SHP77 (cell line): ENCODE measurements at places on chromosomes 16 and 17.
A peak's percentile ranks its signal among the peaks of the same experiment; 100 is the strongest.

GRCh38 chr17:28372203-28372944 lies 880 bp downstream of the SARM1 start:
- DNase-seq, result peak; percentile 24

GRCh38 chr16:57041182-57042156 lies 50.9 kb upstream of the CPNE2 start:
- no peak for DNase-seq

DNA sequence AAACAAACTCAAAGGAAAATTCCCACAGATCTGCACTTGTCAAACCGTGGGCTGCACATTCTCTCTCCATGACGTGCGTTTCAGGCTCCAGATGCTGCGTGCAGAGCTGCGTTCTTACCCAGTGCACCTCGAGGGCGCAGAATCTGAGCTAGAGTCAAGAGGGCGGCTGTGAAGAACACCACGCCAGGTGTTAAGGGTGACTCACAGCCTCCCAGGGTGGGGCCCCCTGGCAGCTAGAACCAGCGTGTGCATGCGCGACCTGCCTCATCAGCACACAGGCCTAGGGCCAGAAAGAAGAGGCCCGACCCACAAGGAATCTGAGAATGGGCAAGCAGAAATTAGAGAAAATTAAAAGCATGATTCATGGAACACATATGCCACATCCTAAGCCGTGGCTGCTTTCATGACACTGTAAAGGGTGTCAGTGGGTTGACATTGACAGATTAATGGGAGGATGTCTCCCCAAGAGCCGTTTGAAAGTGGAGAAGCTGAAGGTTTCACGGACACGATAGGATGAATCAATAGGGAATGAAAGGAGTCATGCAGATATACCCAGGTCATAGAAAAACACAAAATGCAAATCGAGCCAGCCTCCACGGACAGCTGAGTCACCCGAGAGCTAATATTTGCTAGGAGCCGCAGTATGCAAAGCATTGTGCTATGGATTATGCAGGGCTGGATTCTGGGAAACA lies 29.0 kb downstream of the MARCHF10 start:
- DNase-seq, result peak; percentile 93

DNA sequence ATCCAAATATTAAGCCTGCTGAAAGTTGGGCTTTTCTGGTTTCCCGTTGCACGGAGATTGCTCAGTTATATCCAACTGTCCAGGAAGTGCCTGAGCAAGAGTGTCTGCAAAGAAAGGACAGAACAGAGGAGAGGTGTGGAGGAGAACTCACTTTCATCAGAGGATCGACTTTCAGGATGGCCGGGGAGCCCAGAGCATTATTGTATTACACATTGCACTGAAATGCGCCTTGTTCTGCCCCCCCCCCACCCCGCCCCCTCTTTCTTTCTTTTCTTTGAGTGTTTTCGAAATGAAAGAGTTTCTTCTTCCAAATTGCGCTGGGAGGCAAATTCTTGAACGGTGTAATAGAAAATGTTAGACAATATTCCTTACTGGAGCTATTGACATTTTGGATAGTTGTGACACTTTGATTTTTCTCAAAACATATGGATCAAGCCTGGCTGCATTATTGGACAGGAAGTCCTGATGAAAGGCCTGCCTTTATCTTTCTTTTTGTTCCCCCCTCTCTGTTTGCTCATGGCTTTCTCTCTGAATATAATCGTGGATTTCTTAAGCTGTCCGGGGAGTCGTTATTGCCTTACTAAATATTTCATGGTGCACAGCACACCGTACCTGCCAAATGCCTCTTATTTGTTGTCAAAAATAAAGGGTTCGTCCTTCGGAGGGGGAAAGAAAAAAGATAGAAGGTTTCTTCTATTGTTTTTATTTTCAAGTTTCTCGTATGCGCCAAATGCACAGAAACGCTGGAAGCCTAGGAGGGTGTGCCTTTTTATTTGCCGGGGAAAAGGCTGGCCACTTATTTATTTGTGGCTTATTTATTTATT lies 110.8 kb downstream of the IRX3 start:
- no peak for DNase-seq

- no peak for DNase-seq
Measured at GRCh38 chr17:29629839-29630238, 7.1 kb upstream of the CORO6 start.

- peak; percentile 14 for DNase-seq
Measured at GRCh38 chr17:65794572-65794971, 233.1 kb upstream of the AXIN2 start.

- no peak for DNase-seq
Measured at GRCh38 chr17:75487351-75488070, 27.8 kb downstream of the CASKIN2 start.

DNA sequence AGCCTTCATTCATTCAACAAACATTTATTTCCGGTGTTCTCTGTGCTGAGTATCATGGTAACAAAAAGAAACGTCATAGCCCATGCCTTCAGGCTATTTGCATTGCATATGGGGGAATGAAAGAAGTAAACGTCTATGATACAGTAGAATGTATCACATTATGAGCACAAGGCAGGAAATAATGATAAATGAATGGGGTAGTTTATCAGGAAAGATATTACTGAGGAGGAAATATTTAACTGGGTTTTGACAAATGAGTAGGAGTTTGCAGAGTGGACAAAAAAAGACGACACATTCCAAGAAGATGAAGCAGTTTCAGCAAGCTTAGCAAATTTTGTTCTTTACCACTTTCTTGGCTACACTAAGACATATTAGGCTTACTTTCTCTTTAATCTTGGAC lies 1.3 kb upstream of the KRTAP4-7 start:
- no peak for DNase-seq

- peak; percentile 83 for DNase-seq
Measured at GRCh38 chr17:28227316-28228108, 91.5 kb upstream of the TMEM97 start.

- no peak for DNase-seq
Measured at GRCh38 chr17:79548116-79548515, 62.7 kb downstream of the RBFOX3 start.

DNA sequence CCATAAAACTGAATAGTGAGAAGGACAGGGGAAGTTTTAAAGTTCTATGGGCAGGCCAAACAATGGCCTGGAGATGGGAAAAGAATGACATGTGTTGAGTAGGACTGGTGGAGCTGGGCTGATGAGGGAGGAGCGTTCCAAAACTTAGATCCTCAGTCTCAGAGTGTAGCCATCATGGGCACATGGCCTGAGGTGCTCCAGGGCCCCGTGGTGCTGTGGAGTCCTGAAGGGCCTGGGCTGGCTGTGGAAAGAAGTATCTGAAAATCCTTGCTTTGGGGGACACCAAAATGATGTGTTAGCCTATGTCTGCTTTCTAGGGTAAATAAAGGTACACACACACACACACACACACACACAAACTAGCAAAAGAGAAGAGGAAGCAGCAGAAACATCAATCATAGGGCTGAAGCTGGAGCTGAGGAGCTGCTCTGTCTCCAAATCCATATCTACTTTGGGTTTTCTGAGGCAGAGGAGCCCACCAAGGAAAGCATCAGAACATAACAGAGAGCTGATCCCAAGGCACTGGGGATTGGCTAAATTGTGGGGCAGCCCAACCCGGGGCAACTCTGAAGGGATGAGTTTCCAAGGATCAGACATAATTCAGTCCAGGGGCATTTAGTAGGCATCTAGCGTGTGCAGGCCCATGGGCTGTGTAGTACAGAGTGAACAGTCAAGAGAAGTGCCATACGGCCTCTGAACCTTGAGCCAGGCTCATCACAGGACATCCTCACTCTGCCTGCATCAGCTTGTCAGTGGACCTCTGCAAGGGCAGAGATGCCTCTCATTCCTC lies 85.2 kb downstream of the C16orf78 start:
- no peak for DNase-seq

DNA sequence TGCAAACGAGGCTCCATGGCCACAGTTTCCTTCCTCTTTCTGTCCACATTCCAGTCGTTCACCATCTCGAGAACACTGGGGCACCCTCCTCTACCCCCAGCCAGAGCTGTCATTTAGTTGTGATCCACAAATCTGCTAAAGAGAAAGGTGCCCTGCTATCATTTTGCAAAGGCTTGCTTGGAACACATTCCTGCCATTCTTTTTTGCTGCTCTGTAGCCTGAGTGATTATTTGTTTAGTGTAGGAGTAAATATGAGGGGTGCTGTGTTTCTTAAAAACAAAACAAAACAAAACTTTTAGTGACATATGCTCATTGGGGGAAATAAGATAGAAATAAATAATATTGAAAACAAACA lies 166.7 kb downstream of the PRKCA start:
- DNase-seq, result no peak

- no peak for DNase-seq
Measured at GRCh38 chr16:50557046-50557445, 8.8 kb downstream of the NKD1 start.

- no peak for DNase-seq
Measured at GRCh38 chr16:26889740-26890139, 177.0 kb upstream of the C16orf82 start.

DNA sequence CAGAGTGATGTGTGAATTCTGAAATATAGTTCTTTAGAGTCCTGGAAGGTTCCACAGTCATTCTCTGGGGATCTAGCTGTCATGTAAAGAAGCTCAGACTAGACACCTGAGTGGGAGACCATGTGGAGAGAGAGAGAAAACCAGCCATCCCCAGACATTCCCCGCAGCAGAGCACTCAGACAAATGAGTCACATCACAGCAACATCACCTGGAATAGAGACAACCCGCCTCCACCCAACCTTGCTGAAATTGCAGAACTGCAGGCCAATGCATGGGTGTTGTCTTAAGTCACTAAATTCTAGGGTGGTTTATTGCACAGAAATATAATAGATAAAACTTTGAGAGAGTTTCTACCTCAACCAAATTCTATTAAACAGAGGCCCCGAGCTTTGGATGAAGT lies 392.0 kb upstream of the DYNLRB2 start:
- DNase-seq, result no peak

- DNase-seq, result no peak
Measured at GRCh38 chr16:88782454-88783390, 2.3 kb downstream of the PIEZO1 start.

GRCh38 chr17:70618641-70619040 lies 449.3 kb downstream of the KCNJ2 start:
- no peak for DNase-seq

- DNase-seq, result no peak
Measured at GRCh38 chr17:17181666-17182597, 24.2 kb downstream of the PLD6 start.

DNA sequence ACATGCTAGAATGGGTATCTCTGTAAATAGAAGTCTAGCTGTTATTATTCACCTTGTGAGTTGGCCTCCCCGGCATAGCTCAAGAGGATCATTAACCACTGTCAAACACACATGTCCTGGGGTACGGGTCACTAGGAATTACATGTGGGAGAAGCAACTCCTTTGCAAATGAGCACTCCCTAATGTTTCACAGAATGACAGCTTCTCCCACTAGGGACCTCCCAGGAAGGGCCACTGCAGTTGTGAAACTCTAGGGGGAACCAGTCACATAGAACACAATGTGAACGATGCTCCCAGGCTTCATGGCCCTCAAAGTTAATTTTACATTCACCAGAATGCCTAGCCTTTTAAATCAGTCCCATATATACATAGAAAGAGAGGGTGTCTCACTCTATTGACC lies 12.4 kb upstream of the ZNF19 start:
- DNase-seq, result no peak
